ENCODE measurements at places on chromosomes 1 and 21. TPM values are rescaled to one million over a fixed set of nuclear protein-coding genes. Genes with fewer than 3 reads are reported as not detected.
A peak's percentile ranks its signal among the peaks of the same experiment; 100 is the strongest.

NECTIN4 gene
- total RNA-seq, result not detected

PAFAH2 gene
- total RNA-seq, result 4.9 TPM

TMEM82 gene
- total RNA-seq, result not detected

TPTE gene
- total RNA-seq, result not detected

UBL4B gene
- total RNA-seq, result not detected

OR2T11 gene
- total RNA-seq, result not detected

TMEM240 gene
- 8.8 TPM for total RNA-seq

IL20 gene
- total RNA-seq, result not detected

- DNase-seq, result no peak
Measured at GRCh38 chr1:169141356-169141755, 34.9 kb downstream of the ATP1B1 start.

DNA sequence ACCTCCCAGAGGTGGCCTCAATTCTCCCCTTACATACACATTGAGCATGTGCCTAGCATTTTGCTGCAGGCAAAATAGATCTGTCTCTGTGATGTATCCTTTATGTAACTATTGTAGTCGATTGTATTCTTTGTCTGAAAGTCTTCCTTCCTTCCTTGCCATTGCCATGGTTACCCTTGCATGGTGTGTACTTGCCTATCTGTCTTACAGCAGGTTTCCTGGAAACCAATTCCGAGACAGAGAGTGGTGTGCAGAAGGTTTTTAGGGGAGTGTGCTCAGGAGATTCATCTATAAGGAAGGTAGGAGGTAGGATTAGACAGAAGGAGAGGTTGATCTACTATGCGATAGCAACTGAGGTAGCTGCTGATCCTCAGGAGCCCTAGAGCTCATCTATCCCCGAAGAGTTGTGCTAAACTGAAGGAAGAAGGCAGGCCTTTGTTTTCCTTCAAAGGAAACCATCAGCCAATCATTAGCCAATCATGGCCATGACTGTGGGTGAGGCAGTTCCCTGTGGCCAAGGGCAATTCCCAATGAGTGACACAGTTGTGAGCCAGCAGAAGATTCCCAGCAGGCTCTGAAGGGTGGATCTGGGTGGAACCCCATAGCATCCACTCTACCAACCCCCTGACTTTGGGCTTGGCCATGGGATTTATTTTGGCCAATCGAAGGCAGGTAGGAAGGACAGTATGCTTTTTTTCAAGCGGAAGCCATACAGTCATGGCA lies 15.0 kb downstream of the CITED4 start:
- no peak for DNase-seq

GRCh38 chr1:1915911-1916840 lies 1.1 kb downstream of the CALML6 start:
- DNase-seq, result no peak

DNA sequence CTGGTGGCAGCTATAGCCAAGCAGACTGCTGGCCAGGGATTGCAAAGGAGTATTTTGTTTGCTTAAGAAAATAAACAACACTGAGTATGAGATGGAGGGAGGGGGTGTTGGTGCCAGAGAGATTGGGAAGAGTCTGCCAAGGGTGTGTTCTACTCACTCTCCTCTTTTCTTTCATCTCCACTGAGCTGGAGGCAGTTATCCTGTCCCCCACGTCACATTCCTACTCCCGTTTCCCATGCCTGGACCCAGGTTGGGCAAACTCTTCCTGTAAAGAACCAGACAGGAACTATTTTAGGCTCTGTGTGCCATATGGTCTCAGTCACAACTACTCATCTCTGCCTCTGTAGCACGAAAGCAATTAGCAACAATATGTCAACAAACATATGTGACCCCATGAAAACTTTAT lies 1.4 kb upstream of the IL24 start:
- DNase-seq, result peak; percentile 66

DNA sequence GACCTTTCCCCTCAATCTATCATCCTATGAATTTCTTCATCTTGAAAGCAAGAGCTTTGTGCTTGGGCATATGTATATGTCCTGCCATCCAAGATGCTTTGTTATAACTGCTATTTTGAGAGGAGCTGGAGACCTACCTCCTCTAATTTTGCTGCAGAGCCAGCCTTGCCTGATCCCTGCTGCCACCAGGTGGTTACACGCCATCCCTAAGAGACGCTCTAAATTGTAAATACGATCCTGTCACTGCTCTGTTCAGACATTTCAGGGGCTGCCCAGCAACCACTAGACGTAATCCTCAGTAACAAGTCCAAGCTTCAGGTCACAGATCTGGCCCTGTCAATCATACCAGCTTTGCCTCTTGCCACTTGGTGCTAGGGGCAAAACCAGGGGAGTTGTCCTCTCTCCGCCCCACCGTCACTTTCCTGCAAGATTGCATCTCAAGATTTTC lies 32.9 kb downstream of the GPA33 start:
- peak; percentile 74 for DNase-seq

DNA sequence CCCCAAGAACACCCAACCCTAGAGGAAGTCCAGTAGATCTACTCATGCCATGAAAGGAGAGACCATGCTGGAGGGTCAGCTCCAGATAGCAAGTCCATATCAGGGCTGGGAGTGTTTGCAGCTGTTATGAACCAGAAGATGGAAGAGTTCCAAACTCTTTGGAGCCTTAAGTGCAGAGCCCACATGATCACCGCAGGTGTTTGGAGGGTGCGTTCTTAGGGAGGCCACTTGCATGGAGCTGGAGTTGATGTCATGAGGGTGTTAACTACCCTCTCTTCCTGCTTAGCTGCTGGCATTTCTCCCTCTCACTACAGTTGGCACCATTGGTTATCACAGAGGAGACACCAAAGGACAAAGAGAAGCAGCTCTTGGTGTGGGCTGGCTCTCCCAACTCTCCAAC lies 616.9 kb downstream of the AJAP1 start:
- no peak for DNase-seq

- DNase-seq, result no peak
Measured at GRCh38 chr1:27489501-27489972, 430 bp downstream of the WASF2 start.

DNA sequence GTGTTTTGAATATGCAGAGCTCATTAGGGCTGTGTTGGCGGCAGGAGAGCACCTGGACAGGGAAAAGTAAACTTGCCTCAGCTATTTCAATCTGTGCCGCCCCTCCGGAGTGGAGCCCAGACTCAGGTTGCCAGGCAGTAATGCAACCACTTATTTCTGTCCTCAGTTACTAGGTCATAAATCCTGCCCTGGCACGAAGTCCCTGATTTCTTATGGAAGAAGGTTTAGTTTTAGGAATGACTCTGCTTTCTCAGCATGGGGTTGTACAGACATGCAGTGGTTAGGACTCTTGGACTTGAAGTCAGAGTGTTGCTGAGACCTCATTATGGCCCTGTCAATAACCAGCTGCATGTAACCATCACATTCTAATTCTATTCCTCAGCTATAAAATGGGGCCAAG lies 98.3 kb upstream of the FGGY start:
- DNase-seq, result no peak
